Thyroid gland (tissue), 4 donors: ENCODE measurements at places on chromosomes 1 and 21.

- peak; percentile 11 for DNase-seq
Measured at GRCh38 chr1:152167835-152168534, 9.0 kb upstream of the RPTN start.

GRCh38 chr21:45618287-45618686, 25.2 kb upstream of the PCBP3 start:
- no peak for DNase-seq

- no peak for DNase-seq
Measured at GRCh38 chr21:45356653-45357435, 48.1 kb upstream of the COL18A1 start.

DNA sequence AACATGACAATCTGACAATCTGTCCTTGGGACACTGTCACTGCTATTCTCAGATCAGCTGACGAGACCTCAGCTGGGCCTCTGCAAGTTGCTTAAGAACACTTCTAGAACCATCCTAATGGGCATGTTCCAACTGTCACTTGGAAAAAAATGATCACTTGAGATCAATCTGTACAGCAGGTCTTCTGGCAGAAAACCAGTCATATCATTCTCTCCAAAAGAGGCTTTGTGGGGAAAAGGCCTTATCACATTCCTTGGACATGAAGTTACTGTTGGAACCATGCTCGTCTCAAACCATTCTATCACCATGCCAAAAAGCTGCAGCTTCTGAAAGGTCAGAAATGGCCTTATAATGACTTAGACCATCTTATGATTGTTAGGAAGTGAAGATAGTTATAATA, 744.2 kb downstream of the USP25 start:
- DNase-seq = no peak

DNA sequence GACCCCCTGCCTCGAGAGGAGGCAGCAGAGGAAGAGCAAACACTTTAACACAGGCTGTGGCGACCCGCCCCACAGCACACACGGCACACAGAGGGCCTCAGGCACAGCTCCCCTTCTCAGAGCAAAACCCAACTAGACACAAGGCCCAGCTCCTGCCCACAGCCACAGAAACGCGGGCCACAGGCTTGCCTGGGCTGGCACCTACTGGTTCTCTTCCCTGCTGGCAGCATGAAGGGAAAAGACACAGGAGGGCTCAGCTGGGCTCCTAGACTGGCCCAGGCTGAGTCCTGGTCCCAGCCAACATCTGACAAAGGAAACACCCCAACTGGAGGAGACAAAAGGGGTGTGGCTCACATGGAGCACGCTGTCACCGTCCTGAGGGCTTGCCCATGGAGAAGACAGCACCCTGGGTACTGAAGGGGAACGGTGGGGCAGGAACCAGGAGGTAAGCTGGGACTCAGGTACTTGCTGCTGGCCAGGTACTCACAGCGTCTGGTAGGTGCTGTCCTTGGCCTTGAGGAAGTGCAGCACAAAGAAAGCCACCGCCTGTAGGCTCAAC, 3.5 kb downstream of the CD164L2 start:
- DNase-seq = no peak
